Activated naive CD8-positive, alpha-beta T cell treated with anti-CD3 and anti-CD28 coated beads, Interleukin-2, amount 50 U/mL, for 24 hours (primary cell): ENCODE measurements at places on chromosomes 1 and 21.

DNA sequence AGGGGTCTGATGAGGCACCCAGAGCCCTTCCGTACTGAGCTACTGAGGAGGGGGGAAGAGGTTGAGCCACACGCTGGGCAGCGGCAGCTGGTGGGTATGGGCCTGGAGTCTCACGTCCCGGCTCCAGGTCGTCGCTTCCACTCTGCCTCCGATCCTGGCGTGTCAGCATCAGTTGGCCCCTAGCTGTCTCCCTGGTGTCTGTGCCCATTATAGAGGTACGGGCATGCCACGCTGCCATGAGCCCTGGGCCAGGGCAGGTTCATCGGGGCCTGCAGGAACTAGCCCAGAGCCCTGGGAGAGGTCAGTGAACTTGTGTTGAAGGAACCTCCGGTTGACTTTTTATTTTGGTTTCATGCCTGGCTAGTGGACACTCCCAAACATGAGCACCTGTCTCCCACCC lies 18.2 kb downstream of the COQ8A start:
- no peak for DNase-seq

- no peak for DNase-seq
Observed at GRCh38 chr1:15406614-15407559, 2.8 kb upstream of the EFHD2 start.

GRCh38 chr1:240173836-240174235 lies 82.2 kb downstream of the FMN2 start:
- no peak for DNase-seq

- no peak for DNase-seq
Observed at GRCh38 chr1:72516264-72516663, 233.9 kb upstream of the NEGR1 start.

DNA sequence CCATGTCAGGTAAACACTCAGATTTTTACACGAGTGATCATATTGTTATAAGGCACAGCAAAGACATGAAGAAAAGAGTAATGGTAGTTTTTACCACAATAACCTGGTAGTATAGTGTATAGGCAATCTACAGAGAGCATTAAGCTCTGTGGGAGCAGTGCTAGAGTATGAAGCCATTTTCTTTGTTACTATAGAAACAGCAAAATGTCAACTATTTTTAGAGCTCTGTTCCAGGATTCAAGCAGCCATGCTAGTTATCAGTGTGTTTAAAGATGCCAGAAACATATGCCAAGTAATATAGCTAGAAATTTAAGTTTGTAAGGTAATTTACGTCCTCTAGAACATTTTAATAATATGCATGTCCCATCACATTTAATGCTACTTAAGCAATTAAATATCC lies 77.6 kb upstream of the RGS18 start:
- DNase-seq: no peak

DNA sequence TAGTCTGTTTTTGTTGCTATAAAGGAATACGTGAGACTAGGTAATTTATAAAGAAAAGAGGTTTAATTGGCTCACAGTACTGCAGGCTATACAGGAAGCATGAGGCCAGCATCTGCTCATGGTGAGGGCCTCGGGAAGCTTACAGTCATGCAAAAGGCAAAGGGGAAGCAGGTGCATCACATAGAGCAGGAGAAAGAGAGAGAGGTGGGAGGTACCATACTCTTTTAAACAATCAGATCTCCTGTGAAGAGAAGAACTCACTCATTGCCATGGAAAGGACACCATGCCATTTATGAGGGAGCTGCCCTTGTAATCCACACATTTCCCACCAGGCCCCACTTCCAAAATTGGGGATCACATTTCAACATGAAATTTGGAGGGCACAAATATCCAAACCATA lies 12.7 kb downstream of the PPP1R12B start:
- no peak for DNase-seq

DNA sequence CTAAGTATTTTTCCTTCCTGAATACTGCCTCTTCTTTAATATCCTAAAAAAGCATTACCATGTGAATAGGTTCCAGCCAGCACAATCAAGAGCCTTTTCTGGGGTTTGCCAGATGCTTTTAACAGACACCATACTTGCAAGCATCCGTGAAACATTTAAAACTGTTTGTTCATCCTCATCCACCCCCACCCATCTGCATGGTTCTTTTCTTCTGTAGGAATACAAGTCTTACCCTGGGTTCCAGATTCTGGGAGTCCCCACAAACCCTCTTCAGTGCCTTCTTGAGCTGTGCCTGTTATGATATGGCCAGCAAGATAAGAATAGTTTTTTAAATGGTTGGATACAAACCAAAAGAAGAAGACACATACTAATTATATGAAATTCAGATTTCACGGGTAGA lies 354.9 kb upstream of the PLXNA2 start:
- no peak for DNase-seq

GRCh38 chr21:42071146-42071737 lies at the start of gene UMODL1:
UMODL1 (plus strand) TSS chr21:42071317; CDS start chr21:42071317, 0 bp downstream.
- no peak for DNase-seq

DNA sequence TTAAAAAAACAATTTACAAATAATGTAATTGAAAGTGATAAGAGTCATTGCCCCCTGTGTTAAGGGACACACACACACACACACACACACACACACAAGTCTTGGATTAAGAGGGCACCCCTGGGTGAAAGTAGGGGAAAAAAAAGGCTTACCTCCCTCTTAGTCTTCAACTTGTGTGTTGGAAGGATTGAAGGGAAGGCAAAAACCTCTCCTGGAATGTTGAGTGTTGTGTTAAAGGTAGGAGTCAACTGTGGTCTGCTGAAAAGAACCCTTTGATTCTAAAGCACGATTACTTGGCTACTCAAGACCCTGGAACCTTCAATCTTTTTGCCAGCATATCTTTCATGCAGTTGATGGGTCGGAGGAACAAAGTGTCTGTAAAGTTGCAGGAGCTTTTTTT lies 6.4 kb downstream of the PBX1 start:
- no peak for DNase-seq

DNA sequence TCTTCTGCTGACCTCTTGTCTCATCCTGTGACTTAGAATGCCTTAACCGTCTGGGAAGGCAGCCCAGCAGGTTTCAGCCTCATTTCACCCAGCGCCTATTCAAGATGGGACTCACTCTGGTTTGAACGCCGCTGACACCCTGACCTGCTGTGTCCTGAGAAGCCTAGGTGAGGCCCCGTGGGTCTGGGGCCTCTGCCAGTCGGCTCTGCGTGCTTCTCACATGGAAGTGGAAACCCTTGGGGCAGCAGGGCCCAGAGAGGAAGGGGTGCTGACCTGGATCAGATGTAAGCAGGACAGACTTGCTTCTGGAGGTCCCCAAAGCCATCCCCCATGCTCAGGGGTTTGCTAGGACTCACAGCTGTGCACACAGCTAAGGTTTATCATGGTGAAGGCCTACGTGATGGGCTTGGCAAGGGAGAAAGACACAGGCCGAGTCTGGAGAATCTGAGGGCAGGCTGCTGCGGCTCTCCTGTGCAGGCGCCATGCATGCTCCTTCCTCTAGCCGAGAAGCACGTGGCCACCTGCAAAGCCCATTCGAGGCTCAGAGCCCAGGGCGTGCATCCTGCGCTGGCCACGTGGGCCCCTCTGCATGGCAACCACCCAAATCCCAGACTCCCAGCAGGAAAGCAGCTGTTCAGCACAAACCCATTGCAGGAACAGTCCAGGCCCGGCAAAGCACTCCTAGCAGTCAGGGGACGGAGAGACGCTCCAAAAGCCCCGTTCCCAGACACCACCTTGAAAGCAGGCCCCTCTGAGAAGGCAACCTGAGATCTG lies 3.8 kb downstream of the TRPM2 start:
- DNase-seq: no peak

- no peak for DNase-seq
Observed at GRCh38 chr1:184930645-184931044, 43.7 kb downstream of the NIBAN1 start.

DNA sequence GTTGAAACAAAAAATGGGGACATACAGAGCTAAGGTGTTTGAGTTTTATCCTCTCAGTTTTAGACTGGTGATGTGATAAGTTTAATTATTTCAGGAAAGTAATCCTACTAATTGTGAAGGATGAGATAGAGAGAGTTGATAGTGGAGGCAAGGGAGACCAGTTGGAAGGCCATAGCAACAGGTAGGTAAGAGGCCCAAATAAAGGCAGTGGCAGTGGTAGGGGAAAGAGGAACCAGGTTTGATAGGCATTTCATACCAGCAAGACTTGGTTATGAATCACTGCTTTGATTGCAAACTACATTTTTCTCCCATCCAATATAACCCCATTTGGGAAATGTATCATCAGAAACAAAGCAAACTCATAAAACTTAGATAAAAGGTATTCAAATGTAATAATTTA lies 63.1 kb upstream of the SH3GLB1 start:
- no peak for DNase-seq

DNA sequence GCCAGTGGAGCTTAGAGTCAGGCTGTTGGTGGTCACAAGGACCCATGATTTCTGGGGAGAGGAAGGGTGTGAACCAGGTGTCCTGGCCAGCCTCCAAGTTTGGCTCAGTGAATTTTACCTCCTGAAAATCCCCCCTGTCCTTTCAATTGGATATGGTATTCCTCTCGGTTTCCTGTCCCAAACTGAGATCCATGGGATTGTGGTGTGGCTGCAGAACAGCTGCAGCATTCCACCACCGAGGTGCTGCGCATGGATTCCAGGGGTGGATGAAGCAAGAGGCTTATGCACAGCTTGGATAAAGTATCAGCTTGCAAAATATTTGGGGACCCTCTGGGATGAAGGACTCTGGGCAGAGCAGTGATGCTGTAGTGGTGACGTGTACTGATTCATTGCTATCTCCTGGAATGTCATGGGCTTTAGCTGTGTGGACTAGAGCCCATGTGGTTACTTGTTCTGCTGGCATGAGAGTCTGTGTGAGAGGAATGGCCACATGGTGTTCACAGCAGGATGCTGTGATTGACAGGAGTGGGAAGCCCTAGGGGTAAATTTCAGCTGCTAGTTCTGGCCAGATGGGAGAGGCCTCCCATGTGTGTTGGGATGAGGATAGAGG lies 148.7 kb upstream of the SPAG17 start:
- DNase-seq: no peak

DNA sequence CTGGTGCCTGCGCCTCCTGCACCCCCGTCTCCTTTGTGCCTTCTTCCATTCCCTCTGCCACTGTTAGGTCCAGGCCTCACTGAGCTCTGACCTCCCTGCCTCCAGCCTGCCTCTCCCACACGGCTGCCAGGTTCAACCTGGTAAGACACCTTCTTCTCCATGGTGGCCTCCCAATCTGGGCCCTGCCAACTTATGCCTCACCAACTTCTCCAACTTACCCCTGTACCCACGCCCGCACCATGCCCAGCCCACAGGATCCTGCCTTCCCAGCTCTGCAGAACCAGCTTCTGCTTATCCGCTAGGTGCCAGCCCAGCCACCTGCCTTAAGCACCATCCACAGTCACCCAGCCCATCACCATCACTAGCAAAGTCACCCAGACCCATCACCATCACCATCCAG lies 37.2 kb downstream of the PDE9A start:
- DNase-seq: no peak

GRCh38 chr1:29682919-29683295 lies 446.6 kb downstream of the PTPRU start:
- DNase-seq: no peak

DNA sequence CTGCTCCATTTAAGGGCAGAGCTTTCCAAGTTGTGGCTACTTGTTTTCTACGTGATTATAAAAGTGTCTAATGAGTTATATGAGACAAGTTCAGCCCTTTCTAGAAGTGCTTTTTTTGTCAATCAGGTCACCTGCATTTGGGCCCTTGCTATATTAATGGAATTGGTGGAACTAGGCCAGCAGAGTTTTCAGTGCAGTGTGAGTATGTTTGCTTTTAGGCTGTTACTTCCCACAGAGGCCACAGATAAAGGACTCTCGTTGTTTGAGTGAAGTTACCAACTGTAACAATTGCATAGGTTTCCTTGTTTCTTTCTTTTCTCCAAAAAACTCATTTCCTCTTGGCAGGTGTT lies 10.9 kb downstream of the SMAP2 start:
- DNase-seq: no peak

DNA sequence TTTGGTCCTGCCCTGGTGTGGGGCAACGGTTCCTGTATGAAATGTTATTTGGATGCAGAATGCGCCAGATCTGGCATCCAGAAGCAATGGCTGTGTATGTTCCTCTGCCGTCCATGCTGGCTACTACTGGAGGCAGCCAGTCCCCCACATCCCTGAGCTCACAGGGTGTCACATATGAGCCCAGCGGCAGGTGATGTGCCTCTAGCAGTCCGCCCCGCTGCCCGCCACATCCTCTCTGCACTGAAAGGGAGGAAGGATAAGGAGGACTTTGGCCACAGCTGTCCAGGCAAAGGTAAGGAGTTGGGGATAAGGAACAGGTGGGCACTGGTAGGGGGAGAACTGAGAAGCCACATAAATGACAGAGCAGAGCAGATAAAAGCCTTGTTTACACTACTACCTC lies 305.3 kb upstream of the DAB1 start:
- no peak for DNase-seq

DNA sequence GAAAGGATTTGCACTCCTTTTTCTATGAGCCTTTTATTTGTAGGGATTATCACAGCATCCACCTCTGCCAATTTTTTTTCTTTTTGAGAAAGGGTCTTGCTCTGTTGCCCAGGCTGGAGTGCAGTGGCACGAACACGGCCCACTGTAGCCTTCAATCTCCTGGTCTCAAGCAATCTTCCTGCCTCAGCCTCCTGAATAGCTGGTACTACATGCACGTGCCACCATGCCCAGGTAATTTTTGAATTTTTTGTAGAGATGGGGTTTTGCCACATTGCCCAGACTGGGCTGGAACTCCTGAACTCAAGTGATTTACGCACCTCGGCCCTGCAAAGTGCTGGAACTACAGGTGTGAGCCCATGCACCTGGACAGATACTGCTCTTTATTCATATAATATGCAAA lies 2.1 kb downstream of the SAMSN1 start:
- DNase-seq: no peak

DNA sequence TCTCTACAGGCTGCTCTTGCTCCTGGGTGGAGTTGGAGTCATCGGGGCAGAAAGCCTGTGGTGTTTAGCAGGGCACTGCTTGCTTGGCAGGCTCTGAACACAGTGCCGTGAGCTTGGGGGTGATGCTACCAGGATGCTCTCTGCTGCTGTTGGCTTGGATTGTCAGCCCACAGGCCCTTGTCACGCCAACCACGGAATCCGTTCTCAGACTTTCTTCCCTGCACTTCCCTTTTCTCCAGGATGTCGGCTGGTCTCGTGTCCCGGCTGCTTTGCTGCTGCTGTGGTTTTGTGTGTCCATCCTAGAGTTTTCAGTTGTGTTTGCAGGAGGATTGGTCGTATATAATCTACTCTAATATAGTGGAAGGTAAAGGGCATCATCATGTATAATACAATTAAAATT lies 44.4 kb upstream of the TTC34 start:
- DNase-seq: no peak
